Cardiac atrium fibroblast (primary cell): ENCODE measurements at places on chromosomes 2 and 18. TPM values are rescaled to one million over a fixed set of nuclear protein-coding genes. Genes with fewer than 3 reads are reported as not detected.

RSAD2 gene
- not detected in 2 replicates for total RNA-seq

EVA1A gene
- 11.9 and 19.3 TPM in 2 replicates for total RNA-seq

VWC2L gene
- total RNA-seq: not detected in 2 replicates

UPP2 gene
- total RNA-seq: not detected in 2 replicates

CFAP53 gene
- total RNA-seq: not detected in 2 replicates

ALK gene
- total RNA-seq: not detected in 2 replicates

GLI2 gene
- 4.7 and 6.6 TPM in 2 replicates for total RNA-seq

CROCC2 gene
- 1.8 TPM in 1 of 2 replicates, not detected in the other for total RNA-seq

POTEJ gene
- total RNA-seq: not detected in 2 replicates

FOXI3 gene
- total RNA-seq: not detected in 2 replicates

ACMSD gene
- not detected in 2 replicates for total RNA-seq

MRPS5 gene
- total RNA-seq: 36.5 and 39.2 TPM in 2 replicates

LIMS2 gene
- total RNA-seq: 3.2 and 10.8 TPM in 2 replicates

SH2D6 gene
- not detected in 2 replicates for total RNA-seq

ZAP70 gene
- total RNA-seq: not detected in 2 replicates

NEURL3 gene
- not detected in 2 replicates for total RNA-seq

CD8B2 gene
- not detected in 2 replicates for total RNA-seq
